Right forelimb (tissue), 1 donor: ENCODE measurements at places on chromosomes 7 and 10.
A peak's percentile ranks its signal among the peaks of the same experiment; 100 is the strongest.

DNA sequence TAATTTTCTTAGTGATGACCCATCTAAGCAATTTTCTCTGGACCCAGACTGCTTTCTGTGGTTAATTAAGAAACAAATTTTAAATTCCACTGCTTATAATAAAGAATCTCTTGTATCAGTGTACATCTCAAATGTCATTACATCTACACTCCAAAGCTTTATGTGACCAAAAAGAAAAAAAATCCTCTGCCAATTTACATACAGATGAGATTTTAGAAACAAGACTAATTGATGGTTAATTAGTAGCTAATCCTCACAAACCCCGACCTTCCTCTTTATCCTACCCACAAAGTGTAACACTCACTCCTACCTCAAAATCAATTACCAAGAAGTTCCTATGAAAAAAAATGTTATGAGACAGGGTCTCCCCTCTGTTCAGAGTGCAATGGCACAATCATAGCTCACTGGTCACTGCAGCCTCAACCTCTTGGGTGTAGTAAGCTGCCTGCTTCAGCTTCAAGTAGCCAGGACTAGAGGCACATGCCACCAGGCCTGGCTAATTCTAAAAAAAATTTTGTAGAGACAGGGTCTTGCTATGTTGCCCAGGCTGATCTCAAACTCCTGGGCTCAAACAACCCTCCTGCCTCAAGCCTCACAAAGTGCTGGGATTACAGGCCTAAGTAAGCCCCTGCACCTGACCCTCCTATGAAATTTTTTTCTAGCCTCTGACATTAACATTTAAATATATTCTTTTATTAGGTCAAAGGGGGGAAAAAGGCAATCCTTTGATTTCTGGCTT lies 14.8 kb downstream of the KIF5B start:
- no peak for DNase-seq

DNA sequence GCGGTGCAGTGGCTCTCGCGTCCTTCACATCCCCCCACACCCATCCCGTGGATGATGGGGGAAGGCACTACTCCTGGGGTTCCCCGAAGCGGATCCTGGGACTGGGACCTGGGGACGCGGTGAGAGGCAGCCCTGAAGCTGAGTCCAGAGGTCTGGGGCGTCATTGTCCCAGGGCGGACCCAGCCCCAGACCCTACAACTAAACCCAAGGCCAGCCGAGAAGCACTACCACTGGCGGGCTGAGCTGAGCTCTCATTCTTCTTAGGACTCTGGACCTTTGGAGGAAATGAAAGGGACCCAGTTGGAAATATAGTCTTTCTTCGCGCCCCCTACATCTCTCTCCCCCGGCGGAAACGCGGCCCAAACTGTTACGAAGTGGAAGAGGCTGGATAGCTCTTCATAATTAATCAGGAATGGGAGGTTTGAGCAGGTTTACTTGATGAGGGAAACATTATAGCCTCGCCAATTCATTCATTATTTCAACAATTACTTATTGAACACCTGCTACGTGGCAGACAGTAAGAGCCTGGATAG lies 389 bp upstream of the FBXL15 start:
- no peak for DNase-seq

GRCh38 chr10:33807531-33808359 lies 473.3 kb upstream of the NRP1 start:
- DNase-seq: no peak

- DNase-seq: no peak
These were observed 72.7 kb downstream of the TAX1BP1 start for GRCh38 chr7:27812706-27813105.

DNA sequence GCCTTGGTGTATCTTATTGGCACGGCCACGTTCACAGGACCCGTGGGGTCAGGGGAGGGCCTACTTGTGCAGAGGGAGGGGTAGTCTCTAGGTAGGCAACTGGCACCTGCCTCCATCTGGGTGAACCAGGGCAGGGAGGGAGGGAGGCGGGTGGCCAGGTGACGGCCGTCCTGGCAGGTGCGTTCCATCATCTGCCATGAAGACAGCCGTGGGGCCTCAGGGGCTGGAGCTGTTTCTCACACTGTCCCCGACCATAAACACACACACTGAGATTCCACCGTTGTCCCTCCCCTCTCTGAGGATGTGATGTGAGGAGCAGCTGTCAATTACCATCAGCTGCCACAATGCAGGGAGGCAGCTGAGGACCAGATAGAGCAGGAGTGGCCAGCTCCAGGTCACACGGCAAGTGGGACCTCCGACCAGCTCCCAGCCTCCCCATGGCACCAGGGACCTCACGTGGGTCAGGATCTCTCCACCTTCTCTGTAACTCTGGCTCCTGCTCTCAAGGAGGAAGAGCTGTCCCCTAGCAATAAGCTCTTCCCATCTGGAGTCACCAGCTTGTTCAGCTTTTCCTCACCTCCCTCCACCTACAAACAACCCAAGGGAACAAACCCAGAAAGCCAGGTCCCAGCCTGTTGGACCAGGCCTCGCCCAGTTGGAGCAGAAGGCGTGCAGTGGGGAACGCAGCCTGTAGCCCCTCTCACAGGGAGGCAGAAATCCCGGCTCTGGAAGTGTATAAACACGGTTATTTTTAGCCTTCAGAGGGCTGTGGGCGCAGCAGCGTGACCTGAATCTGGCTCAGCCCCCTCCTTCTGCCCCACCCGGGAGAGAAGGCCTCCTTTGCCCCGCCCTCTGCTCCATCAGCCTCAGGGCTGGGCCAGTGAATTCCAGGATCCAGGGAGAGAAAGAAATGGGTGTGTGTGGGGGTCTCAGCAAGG lies 33.1 kb downstream of the ZMIZ1 start:
- peak; percentile 73 for DNase-seq

GRCh38 chr10:73097305-73097670 lies 622 bp upstream of the P4HA1 start:
- DNase-seq: no peak

GRCh38 chr10:129703287-129704137 lies 236.5 kb downstream of the MGMT start:
- DNase-seq: peak; percentile 33

DNA sequence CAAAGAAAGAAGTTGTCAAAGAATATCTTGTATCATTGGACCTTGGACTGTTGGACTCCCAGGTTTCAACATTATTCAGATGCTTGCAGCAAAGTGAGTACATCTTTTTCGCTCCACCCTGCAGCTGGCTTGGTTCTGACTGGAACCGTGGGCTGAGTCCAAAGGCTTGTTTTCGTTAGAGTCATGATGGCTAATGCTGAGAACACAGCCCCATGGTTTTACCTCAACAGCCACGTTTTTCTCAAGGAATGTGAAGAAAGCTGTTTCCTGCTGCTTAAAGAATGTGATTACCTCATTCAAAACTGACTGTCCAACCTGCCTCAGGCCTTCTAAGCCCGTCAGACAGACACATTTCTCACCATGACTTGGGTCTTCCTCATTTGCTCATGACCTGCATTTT lies 69.5 kb downstream of the STEAP1B start:
- no peak for DNase-seq

GRCh38 chr7:143250822-143251221 lies 12.4 kb upstream of the GSTK1 start:
- no peak for DNase-seq

GRCh38 chr7:15507171-15507570 lies 54.6 kb downstream of the AGMO start:
- DNase-seq: no peak
